ENCODE measurements at places on chromosomes 2 and 18.

DNA sequence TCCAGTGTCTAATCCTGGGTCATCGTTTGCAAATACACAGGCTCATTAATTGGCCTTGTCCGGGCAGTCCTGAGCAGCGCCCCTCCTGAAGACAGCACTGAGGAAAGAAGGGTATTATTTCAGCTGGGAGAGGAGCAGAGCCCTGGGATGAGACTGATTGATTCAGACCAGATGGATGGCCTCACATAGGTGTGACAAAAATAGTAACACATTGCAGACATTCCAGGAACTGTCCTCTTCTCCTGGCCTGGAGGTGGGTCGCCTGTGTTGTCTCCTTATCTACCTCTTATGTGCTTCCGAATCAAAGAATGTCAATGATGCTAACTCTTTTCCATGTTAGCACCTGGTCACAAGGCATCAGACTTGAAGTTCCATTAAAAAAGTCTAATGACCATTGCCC, 45.9 kb downstream of the ZEB2 start:
- no peak for DNase-seq

DNA sequence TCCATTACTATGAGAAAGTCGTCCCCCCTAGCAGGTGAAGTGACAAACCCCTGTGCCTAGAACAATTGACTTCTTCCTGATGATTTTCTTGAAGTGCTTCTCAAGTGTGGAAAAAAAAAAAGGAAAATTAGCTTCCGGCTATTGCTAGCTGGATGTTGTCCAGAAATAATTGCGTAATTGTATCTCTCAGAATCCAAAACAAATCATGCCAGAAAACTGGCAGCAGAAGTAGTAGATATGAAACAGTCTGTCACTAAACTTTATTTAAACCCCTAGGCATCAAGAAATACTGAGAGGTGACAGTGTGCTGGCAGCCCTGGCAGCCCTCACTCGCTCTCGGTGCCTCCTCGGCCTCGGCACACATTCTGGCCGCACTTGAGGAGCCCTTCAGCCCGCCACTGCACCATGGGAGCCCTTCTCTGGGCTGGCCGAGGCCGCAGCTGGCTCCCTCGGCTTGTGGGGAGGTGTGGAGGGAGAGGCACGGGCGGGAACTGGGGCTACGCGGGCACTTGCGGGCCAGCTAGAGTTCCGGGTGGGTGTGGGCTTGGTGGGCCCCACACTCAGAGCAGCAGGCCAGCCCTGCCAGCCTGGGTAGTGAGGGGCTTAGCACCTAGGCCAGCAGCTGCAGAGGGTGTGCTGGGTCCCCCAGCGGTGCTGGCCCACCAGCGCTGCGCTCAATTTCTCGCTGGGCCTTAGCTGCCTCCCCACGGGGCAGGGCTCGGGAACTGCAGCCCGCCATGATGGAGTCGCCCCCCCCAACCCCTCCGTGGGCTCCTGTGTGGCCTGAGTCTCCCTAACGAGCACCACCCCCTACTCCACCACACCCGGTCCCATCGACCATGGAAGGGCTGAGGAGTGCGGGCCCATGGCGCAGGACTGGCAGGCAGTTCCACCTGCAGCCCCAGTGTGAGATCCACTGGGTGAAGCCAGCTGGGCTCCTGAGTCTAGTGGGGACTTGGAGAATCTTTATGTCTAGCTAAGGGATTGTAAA, 80.5 kb upstream of the ABCA12 start:
- no peak for DNase-seq

- DNase-seq = no peak
These were observed 7.9 kb upstream of the CRYBA2 start for GRCh38 chr2:219001100-219001576.

DNA sequence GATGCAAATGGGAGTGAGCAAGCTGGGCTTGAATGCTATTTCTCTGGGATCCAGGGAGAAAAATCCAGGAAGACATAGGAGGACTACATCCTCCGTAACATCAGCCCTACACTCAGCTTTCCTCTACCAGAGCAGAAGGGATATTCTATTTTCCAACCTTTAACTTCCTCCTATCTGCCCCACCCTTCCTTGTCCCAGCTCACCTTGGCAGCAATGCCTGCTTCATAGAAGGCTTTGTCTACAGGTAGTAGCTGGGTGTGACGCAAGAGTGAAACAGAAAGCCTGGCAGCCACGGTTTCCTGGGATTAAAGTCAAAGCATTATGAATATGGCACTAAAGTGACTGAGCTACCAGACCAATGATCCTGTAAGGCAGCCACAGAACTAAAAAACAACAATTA, 3.9 kb downstream of the KRTCAP3 start:
- DNase-seq = no peak

DNA sequence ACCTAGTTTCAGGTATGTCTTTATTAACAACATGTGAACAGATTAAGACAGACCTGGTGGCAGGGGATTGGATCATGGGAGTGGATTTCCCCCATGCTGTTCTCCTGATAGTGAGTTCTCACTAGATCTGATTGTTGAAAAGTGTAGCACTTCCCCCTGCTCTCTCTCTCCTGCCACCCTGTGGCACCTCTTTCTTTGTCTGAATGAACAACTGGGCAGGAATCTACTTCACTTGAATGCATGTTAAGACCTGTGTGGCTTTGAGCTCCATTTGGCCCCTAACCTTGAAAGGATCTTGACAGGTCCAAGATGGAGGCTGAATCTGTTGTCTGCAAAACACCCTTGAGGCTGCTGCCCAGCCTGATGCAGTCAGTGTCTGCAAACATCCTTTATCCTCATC, 194.4 kb downstream of the RNF144A start:
- no peak for DNase-seq

- DNase-seq = no peak
These were observed 93.3 kb upstream of the NT5C1B start for GRCh38 chr2:18682681-18683080.
